ENCODE measurements at places on chromosomes 4 and X.

DNA sequence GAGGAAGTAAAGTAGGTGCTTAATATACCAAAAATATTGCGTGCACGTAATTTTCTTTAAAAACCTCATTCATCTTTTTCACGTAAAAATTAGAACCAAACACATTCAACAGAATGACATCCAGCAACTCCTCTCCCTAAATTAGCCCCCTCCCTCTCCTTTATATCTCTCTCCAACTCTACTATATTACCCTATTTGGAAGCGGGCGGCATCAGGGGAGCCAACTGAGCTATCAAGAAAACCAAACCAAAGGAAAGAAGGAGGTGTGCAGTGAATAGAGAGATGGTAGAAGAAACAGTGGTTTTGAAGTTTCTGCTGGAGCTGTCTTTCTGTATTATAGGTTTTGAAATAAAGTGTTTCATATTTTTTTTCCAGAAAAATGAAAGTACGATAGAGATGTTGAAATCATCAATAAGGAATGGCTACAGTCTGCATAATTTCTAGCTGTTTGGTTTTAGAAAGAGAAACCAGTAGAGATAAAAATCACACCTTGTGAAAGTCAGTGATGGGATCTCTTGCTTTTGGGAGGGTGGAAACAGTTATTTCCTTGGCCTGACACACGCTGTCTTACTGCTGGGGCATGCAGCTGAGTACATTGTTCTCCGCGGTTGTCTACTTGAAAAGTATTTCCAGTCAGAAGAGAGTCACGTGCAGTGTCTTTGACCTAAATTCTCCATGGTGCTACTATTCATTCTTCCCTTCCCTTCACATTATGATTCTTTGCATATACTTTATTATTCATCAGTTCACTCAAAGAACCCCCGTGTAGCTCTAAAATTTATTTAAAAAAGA is 94.1 kb upstream of the WDR17 start:
- DNase-seq = no peak

- DNase-seq = no peak
These were observed 4.5 kb downstream of the ADAD1 start for GRCh38 chr4:122383341-122383740.

DNA sequence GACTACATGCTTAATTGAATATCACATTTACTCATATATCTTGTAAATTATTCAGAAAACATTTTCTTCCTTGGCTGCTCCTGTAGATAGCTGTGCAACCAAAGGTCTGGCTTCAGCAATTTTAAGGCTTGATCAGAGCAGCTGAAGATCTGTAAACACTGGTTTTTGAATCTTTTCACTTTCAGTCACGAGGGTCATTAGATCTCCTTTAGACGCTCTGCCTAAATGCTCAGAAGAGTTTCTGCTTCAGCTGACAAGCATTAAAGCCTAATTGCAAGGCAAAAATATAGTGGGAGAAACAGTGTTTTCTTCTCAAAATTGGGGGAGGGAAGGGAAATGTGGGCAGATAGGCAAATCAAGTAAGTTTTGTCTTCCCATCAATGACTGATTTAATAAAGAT is 25.7 kb downstream of the TRPC5 start:
- DNase-seq = no peak

DNA sequence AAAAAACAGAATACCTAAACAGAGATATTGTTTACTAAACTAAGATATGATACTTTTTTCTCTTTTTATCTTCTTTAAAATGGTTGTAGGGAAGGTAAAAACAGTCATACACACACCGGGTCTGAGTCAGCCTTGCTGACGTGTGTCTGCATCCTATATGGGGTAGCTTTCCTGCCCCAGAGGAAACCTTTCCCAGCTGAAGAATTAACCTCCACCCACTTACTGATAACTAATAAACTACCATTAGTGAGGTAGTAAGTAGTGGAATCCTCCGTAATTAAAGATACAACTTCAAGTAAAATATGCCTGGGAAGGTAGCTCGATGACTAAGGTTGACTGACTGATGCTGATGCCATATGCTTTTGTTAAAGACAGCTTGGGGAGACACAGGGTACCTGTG is 312.2 kb downstream of the DCTD start:
- DNase-seq = no peak

DNA sequence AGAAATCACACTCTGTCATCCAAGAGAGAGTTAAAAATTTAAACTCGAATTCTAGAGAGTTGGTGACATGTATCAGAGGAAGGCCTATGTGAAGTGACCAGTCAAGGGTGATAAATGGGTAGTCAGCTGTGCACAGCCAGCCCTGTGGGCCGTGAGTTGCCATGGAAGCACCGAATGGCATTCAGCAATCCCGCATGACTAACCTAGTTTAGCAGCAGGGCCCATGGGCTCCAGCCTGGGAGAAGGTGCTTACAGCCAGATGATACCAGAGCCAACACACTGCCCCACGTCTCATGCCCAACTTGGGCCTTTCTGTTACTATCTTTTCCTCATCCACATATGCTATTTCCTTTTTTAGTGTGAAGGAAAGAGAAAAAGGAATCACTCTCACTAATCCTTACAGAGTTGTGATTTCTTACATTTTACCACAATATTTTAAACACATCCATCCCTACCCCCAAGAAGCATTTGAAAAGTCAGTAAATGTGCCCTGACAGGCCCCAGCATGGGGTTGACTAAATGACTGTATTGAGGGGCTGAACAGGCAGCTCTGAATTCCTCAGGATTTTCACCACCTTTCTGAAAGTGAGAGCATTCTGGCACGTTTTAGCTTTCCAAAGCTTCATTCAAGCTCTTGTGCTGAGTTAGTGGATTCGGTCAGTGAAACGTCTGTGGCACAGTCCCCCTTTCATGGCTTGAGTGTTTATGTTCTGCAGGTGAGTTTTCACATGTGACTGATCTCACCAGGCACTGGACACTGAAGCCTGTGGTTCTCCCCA is 104.2 kb downstream of the AFF1 start:
- no peak for DNase-seq

GRCh38 chr4:38237139-38237538 is 276.9 kb downstream of the PTTG2 start:
- no peak for DNase-seq

Data from activated naive CD4-positive, alpha-beta T cell treated with Interleukin-2 at 50 U/mL for 16 hours (primary cell).